ENCODE measurements at places on chromosomes 16 and 17.

- DNase-seq: no peak
Measured at GRCh38 chr17:62980842-62981241, 14.8 kb downstream of the TANC2 start.

DNA sequence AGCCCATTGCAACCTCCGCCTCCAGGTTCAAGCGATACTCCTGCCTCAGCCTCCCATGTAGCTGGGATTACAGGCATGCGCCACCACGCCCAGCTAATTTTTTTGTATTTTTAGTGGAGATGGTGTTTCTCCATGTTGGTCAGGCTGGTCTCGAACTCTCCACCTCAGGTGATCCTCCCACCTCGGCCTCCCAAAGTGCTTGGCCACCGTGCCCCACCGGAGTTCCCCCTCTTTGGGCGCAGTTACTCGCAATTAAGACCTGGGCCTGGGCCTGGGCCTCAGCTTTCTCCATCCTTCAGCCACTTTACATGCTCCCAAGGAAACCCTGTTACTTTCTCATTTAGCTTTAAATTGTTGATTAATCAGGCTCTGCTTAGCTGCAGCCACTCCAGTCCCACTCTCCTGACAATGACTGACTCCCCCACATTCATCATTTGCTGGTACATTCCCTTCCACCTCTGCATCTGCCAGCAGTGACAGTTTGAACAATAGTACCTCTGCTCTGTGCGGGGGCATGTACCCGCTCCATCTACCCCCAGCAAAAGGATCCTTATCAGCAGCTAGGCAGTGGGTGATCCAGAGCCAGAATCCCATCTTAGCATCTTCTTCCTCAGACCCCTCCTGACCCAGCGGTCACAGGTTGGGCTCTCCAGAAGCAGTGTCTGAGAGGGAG is 47.2 kb upstream of the SLC47A1 start:
- DNase-seq: no peak

DNA sequence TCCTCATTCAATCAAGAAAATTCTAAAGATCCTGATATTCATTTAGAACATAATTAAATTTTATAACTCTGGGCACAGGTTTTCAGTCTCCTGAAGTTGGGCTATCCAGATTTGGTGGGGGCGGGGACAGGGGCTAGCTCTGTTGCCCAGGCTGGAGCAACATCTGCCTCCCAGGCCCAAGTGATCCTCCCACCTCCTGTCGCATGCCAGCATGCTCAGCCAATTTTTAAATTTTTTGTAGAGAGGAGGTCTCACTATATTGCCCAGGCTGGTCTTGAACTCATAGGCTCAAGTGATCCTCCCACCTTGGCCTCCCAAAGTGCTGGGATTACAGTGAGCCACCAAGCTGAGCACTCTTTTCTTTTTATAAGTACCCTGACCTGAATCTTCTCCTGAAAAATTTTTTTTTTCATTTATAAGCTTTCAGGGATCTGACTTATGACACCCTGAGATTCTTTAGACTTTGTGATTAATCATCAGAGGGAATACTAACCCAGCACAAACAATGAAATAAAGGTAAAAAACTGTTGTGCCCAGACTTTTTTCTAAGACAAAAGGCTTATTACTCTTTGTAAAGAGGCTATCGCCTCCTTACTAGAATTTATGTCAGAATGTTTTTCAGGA is 62.6 kb downstream of the TUBD1 start:
- DNase-seq: peak; percentile 52

GRCh38 chr17:3750926-3751325 is 27.2 kb downstream of the HASPIN start:
- no peak for DNase-seq

- no peak for DNase-seq
Measured at GRCh38 chr17:8914554-8914953, 47.1 kb upstream of the PIK3R6 start.

DNA sequence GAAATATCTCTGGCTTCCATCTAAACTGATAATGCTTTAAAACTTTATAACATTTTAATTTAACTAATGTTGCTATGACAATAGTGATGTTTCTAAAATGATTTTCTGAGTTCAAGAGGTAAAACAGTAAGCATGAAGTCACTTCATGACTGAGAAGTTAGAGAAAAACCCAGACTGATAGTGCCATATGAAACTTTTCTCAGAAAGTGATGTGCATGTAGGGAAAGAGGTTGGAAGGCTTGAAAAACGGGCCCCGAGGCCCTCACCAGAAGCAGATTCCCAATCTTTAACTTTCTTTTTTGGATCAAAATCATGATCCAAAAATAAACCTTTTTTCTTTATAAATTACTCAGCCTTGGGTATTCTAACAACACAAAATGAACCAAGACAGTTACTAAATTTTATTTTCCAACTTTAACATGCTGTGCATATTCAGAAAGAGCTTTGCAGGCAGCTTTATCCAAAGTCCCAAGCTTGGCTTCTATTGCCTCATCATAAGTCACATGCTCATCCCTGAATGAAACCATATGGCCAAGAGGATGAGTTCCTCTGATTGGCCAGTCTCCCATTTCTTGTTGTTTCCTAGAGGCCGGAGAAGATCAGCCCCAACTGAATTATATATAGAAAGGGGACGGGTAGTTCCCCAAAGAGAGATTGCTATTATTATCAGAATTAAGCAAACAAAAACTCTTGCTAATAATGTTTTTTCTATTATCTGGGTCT is 357.6 kb upstream of the SALL1 start:
- no peak for DNase-seq

- peak; percentile 37 for DNase-seq
Measured at GRCh38 chr17:78272181-78272913, 40.9 kb downstream of the TMEM235 start.

GRCh38 chr17:34319039-34319483 is at the start of gene CCL8:
CCL8 (plus strand) TSS chr17:34319435; CDS start chr17:34319502, 67 bp downstream.
- DNase-seq: no peak

DNA sequence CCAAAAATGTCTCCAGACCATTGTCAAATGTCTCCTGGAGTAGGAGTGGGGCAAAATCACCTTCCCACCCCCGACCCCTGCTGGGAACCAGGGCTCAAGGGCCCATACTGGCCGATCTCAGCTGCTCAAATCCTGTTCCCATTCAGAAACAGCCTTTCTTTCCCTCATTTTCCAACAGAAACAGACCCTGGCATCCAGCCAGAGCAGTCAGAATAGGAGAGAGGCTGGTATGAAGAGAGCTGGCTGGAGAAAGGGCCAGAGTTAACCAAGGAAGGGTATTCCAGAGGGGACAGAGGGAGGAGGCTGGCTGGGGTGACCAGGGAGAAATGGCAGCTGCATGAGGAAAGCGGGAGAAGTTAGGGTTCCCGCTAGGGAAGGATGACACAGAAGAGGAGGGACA is 199.1 kb downstream of the XYLT1 start:
- no peak for DNase-seq

GRCh38 chr16:88289561-88289960 is 93.2 kb upstream of the ZNF469 start:
- DNase-seq: no peak

- DNase-seq: no peak
Measured at GRCh38 chr17:39709998-39710964, 10.4 kb downstream of the ERBB2 start.

DNA sequence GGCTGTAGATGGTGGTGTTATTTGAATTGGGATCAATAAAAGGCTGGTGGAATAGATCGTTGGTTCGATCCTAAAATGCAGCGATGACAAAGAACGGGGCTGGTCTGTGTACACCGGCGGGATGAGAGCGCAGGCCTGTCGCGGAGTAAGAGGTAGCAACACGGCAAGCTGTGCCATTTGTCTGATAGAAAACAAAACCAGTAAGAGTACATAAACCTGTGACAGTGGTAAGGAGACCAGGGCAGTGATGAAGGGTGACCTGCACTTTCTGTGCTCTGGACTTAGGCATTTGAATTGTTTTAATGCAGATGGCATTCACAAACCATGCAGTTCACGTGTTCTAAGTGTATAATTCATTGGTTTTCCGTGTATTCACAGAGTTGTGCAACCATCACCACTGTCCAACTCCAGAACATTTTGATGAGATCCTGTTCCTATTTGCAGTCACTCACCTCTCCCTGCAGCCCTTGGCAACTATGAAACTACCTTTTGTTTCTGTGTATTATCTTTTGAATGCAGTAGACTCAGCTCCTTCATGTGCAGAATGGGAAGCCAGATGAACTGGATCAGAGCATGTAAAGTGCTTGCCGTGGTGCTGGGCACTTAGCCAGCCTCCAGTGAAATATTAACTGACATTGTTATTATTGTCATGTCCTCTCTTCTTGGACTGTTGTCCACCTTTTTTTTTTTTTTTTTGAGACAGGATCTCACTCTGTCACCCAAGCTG is 286.1 kb downstream of the SNX29 start:
- DNase-seq: no peak

DNA sequence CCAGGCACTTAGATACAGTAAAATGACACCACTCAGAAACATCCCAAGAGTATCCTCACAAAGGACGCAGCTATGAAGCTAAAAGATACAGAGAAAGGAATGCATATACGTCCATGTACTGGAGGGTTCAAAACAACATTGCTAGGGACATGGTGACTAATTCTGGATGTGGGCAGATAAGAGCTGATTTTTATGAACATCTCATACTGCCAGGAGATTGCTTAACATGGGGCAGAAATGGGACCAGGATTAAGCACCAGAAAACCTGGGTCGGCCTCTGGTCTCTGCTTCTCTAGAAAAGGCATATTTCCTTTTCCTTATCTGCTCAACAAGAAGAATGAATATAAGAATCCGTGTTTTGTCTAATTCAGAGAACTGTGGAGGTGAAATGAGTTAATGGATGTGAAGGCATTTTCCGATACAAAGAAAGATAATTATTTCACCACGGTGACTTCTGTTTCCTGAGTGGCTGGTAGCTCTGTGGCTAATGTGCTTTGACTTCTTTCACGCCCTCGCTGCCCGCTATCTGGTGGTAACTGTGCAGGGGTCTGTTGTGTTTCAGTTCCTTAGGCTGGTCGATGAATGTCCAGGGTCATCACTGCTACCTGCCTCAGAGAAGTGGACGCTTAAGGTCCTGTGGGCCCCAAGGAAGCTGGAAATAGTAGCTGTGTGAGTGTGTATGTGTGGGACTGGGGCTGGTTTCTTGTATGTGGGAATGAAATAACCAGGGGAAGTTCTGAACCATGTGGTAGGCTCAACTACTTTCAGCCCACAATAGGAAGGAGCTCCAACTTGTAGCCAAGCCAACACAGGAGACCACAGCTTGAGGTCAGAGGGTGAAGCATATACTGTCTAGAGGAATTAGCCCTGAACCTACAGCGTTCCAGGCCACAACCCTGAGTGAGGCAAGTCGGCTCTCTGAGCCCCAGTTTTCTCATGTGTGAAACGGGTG is 15.8 kb upstream of the CCL5 start:
- DNase-seq: peak; percentile 25

GRCh38 chr17:81703747-81704654 is 834 bp downstream of the MRPL12 start:
- DNase-seq: no peak

DNA sequence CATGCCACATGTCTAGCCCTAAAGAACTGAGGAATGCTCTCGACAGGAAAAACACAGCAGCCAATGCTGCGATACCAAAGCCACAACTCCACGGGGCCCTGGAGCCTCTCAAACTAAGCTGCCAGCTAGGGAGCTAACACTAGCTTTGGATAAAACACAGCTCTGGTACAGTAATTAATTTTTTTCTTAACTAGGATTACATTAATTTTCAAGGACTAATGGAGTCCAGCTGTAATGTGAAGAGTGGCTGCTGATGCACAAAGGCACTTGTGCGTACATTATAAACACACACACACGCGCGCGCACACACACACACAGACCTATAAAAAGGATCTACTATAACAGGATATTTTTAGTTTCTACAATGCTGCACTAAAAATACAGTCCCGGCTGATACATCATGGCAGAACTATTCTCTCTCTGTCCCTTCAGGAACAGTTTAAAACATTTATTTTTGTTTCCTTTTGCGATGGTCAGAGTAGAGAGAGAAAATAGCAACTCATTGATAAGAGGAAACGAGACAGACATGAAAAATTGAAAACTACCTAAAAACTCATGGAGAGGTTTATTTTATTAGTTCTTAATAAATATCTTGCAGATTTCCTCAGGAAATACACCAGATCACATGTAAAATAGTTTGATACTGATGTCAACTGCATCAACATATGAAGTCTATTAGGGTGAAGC is 88.5 kb downstream of the SMG6 start:
- no peak for DNase-seq

Data from NCI-H226 (cell line).